ENCODE measurements at places on chromosomes 2 and 18. TPM values are rescaled to one million over a fixed set of nuclear protein-coding genes. Genes with fewer than 3 reads are reported as not detected.

- no peak for DNase-seq
Measured at GRCh38 chr2:174996622-174997021, 8.6 kb downstream of the CHN1 start.

DNA sequence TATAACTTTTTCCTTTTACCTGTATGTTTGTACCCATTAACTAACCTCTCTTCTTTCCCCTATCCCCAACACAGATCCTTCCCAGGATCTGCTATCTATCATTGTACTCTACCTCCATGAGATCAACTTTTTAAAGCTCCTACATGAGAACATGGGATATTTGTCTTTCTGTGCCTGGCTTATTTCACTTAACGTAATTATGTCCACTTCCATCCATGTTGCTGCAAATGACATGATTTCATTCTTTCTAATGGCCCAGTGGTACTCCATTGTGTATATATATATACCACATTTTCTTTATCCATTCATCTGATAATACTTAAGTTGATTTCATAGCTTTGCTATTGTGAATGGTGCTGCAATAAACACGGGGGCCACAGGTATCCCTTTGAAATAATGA, 135.9 kb upstream of the THUMPD2 start:
- no peak for DNase-seq

DNA sequence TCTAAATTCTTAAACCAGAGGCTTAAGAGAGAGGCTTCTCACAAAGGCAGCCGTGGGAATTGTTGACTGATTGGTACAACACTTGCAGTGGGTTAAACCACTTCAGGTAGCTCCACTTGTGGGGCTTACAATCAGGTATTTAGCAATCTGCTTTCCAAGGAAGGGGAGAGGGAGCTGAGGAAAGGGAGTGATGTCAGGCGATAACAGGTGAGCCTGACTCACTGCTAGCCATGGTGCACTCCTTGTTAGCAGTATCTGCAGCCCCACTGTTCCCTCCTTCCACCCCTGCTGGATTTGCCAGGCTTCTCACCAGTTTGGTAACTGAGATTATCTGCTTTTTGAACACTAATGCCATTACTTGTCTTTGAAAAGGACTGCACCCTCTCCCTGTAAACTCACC, 1056.7 kb upstream of the FANCL start:
- DNase-seq, result no peak

DNA sequence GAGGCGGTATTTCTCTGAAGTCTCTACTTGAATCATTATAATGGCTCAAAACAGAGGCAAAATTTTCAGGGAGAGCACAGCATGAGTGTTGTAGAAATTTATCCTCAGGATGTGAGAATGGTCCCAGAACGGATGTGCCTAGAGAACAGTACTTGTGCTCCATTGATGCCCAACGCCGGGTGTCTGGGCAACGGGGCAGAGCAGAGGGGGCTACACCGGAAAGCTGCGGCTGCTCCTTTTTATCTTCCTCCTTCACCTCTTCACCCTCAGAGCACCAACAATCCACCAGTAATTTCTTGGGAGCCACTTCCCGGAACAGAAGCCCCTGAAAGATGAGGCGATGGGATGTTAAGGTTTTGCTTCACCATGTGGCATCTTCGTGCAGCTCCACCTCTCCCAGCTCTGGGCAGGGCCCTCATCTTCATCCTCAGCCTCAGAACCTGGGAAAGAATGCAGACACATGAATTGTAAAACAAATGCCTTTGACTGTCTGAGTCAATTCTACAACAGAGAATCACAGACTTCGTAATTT, 71.5 kb downstream of the PTGR3 start:
- no peak for DNase-seq

DNA sequence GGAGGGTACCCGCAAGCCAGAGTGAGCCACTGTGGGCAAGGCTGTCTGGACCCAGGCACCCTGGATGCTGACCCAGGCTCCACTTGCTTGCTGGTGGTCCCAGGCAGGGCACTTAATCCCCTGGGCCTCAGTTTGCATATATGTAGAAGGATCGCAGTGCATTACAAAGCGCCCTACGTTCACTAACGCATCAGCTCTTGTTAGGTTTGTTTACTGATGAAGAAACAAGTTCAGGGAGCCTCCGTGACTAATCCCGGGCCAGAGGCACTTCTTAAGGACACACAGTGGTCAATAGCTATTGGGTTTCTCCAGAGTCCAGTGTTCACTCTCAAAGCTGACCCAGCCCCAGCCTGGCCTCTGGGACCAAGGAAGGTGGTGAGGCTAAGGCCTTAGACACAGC, 70.2 kb downstream of the LBH start:
- no peak for DNase-seq

- no peak for DNase-seq
Measured at GRCh38 chr2:237889016-237889415, 29.6 kb downstream of the RAMP1 start.

The ACADL gene
- 12.4 TPM for polyA plus RNA-seq

All from hindlimb muscle (tissue), 1 donor.